ENCODE measurements at places on chromosomes 2 and 18.

DNA sequence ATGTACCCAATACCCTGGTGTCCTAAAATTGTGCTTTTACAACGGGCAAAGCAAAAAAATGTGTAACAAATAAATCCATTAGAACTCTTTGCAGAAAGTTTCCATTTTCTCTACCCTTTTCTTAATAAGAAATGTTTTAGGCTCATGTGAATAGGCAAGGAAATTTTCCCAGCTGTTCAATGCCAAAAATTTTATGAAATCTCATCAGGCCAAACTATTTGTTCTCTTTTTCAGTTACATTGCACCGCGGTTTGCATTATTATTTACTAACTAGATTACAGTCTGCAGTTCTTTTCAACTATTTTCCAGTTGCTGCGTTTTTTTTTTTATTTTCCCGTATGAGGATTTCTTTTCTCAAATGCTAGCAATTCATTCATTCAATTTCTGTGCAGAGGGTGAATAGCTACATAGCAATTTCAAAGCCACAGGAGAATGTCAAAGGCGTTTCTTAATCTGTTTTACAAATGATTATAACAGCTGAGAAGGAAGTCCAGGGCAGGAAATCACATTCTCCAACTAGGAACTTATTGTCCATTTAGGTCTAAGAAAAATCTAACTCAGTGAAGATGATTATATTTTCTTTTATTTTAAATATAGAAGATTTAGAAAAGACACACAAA lies 367.5 kb upstream of the MMADHC start:
- no peak for DNase-seq

DNA sequence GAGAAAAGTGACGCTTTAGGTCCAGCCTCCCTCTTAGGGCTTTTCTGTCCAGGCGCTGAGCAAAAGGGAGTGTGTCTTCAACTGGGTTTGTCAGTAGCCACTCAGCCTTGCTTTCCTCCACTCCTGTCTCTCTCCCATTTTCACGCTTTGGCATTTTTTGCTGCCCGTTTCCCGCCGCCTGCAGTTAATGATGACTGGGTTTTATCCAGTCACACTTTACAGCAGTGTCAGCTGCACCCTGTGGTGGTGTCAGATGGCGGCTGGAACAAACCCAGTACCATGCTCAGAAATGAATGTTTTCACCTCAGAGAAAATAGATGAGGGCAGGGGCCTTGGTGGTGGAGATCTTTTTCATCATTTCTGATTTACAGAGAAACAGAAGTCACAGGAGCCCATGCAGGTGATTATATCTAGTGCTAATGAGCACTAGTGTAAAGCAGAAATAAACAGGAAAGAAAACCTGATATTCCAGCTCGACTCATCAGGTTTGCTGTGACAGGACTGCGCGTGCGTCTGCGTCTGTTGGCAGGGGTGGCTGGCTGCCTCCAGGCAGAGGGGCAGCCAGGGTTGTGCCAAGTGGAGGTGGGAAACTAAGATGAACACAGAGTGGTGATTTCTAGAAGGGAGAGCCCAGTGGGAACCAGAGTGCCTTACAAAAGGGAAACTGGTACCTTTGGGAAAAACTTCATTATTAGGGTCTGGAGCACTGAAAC lies 139.9 kb downstream of the TANC1 start:
- no peak for DNase-seq

GRCh38 chr2:31081492-31081891 lies 56.7 kb downstream of the GALNT14 start:
- peak; percentile 6 for DNase-seq

DNA sequence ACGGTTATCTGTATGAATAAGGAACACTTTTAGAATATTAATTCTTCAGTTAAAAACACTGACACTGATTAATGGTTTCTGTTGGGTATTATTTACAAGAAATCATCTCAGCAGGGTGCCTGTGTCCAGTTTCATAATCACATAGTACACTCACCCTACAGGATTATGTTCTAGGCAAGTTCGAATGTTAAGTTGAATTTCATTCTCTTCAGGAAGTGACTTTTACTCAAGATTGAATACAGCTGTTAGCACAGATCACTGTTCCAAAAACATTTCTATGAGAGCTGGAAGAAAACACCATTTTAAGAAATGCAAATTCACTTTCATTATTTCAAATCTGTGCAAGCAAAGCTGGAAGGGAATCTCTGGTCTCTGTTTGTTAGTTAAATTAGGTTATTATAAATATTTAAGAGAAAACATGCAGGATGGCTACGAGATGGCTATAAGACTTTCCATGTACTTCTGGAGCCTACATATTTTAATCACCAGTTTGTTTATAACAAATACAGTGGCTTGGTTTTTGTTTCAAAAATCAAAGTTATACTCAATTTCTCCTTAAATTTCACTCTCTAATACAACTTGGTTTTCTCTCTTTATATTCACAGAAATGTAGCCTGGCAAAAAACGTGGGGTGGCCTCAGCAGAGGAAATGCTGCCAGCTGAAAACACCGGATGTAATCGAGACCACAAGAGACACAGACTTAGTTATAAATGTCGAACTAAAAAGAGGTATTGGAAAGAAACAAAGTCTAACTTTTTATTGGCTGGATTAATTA lies 65.8 kb downstream of the RBMS1 start:
- peak; percentile 64 for DNase-seq

DNA sequence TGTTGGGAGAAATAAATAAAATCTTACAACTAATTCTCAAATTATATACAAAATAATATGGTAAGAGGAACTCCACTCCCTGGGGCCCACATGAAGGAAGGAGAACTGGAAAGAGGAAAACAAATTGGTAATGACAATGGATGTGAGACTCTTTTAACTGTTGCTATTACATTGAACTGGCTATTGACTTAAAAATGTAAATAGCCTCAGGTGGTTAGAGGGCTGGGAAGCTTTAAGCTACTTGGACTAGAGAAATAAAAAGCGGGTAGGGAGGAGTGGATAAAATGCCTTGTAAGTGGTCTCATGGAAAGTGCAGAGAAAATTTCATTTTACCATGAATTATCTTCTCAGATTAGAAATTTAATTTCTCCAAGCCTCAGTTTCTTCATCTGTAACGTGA lies 64.1 kb downstream of the KCNJ3 start:
- no peak for DNase-seq

DNA sequence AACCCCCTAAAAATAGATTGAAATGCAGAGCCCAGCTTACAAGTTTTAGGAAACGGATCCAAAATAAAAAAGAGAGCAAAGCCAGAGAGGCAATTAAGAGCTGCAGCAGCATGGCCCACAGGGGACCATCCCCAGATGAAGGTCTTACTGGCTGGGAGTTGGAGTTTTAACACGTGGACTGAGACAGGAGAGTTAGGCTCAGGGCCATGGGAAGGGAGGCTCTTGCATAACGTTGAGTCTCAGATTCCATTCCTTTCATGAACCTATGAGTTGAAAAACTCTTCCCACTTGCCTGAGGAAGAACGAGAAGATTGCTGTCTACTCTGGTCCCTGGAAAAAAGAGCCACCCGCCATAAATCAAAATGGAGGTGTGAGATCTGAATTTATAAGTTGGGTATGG lies 101.8 kb upstream of the NDUFV2 start:
- DNase-seq = no peak

DNA sequence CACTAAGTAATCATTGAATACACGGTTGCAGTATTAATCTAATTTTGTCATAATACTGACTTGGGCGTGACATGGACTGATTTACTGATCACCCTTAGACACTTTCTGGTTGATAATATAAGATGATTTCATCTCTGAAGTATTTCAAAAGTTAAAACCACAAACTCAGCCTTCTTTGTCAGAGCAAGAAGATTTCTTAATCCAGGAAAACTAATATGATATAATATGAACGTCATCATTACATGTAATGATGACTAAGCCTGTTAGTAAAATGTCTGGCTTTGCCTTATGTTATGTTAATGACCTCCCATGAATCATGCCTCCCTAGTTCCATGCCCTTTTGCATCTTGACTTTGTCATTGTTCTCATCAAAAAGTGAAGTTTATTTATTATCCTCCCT lies 1325.0 kb upstream of the CDH2 start:
- DNase-seq = peak; percentile 67

GRCh38 chr2:47221039-47221438 lies 65.9 kb upstream of the STPG4 start:
- peak; percentile 93 for DNase-seq

- no peak for DNase-seq
These were observed 23.2 kb downstream of the ACOXL start for GRCh38 chr2:110755491-110756078.

DNA sequence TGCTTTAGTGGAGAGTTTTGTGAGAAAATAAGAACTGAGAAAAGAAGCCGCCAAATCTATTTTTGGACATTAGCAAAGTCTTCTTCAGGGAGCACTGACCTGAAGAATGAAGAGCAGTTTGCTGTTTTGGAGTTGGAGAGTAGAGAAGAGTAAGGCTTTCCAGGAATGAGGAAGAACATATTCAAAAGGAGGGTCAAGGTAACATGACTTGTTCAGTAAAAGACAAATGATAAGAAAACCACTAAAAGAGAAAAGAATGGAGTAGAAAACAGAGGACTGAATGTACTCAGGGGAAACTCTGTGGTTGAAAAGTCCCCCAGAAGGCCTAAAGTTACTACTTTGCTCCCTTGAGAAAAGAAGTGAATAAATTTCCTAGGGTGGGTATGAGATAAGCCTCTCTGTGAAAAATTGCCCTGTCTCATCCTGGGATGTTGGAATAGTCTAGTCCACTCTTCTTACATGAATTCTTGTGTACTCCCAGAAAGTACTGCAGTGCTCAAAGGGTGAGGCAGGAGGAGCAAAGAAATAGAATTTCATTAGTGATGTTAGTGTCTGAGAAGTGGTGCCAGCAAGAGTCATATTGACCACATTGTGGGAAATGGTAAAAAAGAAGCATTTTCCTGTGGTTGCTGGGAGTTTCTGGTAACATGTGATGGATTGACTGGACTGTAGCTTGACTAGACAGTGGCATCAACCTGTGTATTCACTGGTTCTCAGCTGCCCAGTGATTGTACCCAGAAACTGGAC lies 27.8 kb downstream of the MBD5 start:
- peak; percentile 2 for DNase-seq

- DNase-seq = peak; percentile 37
These were observed 14.5 kb upstream of the NAB1 start for GRCh38 chr2:190634381-190634780.

DNA sequence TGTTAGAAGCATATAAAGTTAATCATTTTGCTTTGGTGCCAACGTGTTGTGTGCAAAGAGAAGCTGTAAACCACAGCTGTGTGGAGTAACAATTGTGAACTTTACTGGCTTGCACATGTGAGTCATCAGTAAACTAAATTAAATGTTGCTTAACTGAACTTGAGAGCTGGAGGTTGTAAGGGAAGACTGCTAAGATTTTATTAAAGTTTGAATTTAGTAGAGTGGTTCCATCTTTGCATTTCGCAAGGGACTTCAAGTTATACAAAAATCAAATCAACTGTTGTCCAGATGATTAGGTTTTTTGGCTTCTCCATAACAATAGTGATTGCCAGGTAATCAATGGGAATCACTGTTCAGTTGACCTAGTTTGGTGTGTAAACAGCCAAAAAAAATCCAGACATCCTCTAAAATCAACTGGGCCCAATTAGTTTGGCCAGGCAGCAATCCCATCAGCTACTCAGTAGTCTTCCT lies 247.4 kb downstream of the MYO3B start:
- DNase-seq = peak; percentile 10

DNA sequence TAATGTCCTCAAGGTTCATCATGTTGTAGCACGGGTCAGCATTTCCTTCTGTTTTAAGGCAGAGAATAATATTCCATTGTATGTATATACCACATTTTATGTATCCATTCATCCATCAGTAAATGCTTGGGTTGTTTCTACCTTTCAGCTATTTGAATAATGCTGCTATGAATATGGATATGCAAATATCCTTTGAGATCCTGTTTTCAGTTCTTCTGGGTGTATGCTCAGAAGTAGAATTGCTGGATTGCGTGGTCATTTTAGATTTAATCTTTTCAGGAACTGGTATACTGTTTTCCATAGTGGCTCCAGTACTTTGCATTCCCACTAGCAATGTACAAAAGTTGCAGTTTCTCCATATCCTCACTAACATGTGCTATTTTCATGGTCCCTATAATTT lies 13.4 kb upstream of the ASB1 start:
- no peak for DNase-seq

- peak; percentile 43 for DNase-seq
These were observed 3.4 kb upstream of the TET3 start for GRCh38 chr2:73981081-73982001.

DNA sequence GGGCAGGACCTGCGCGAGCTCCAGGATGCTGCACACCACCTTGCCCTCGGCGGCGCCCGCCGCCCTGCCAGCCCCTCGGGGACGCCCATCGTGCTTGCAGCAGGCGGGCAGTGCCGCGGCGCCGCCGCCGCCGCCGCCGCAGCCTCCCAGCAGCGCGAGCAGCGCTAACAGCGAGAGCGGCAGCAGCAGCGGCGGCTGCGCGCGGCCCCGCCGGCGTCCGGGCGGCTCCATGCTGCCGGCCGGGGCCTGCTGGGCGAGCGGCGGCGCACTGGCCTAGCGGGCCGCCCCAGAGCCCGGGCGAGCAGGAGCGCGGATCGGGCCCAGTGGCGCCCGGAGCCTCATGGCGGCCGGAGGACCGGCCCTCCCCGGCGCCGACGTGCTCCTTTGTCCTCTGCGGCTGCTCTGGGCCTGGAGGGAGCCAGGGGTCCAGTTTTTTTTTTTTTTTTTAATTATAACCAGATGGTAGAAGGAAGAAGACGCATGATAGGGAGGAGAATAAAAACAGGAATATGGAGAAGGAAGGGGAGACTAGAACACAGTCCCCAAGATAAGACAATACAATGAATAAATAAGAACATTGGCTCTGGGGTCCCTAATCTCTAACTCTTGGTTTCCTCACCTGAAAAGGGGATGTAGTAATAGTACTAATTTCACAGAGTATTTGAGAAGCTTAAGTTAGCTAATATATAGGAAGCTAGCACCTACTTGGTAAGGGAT lies 17.1 kb upstream of the ANKRD62 start:
- peak; percentile 21 for DNase-seq

DNA sequence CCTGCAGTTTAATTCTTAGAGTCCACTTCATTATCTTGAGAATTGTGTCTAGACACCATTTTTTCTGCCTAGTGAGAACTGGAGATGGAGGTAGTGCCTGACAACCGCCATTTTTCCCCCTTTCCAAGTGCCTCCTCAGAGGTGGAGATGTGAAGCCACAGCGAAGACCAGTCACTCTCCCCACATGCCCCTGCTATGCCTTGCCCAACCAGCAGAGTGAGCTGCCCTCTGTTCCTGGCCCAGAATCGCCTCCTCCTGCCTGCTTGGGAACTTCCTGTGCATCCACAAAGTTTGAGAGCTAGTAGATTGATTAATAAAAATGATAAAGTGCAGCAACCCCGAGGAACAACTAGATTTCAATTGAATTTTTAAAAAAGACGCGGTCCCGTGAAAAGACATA lies 123.3 kb downstream of the CLIP4 start:
- peak; percentile 48 for DNase-seq

DNA sequence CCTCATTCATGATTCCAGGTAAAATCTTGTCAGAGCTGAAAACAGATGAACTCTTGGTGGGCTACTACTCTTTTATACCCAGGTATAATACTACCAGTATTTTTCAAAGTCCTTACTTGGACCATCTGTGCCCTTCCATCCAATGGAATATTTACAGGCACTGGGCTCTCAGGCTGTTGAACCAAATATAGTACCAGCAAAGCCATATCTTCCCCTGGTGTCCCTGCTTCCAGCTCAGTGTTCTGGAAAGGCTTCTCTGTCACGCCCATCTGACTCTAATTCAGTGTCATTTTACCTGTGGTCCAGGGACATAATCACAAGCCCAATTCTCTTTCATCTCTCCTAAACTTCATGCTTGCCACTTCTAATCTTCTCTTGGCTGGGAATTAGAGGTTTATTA lies 119.2 kb upstream of the STK17B start:
- no peak for DNase-seq

GRCh38 chr18:23812546-23813440 lies 123.5 kb downstream of the LAMA3 start:
- peak; percentile 28 for DNase-seq
